ENCODE measurements at places on chromosomes 13 and 19.

DNA sequence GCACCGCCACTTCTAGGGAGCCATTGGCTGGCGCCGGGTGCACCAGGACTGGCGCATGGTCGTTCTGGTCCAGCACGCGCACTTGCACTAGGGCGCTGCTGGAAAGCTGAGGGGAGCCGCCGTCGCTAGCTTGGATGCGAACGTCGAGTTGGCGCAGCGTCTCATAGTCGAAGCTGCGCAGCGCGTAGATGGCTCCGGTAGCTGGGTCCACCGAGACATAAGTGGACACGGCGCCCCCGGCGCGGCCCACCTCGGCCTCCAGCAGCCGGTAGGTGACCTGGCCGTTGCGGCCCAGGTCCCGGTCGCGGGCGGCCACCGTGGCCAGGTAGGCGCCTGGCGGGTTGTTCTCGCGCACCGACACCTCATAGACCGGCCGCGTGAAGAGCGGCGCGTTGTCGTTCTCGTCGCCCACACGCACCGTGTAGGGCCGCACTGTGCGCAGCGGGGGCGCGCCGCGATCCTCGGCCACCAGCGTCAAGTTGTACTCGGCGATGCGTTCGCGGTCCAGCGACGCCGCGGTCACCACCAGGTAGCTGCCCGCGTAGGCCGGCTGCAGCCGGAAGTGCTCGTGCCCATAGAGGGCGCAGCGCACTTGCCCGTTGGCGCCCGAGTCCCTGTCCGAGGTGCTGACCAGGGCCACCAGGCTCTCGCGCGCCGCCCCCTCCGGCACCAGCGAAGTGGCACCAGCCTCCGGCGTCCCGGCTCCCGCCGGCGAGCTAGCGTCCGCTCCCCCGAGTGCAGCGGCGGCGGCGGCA, 1.7 kb downstream of the PCDH8 start:
- peak; percentile 77 for DNase-seq

GRCh38 chr19:35149463-35149862, 5.1 kb upstream of the FXYD5 start:
- no peak for DNase-seq

DNA sequence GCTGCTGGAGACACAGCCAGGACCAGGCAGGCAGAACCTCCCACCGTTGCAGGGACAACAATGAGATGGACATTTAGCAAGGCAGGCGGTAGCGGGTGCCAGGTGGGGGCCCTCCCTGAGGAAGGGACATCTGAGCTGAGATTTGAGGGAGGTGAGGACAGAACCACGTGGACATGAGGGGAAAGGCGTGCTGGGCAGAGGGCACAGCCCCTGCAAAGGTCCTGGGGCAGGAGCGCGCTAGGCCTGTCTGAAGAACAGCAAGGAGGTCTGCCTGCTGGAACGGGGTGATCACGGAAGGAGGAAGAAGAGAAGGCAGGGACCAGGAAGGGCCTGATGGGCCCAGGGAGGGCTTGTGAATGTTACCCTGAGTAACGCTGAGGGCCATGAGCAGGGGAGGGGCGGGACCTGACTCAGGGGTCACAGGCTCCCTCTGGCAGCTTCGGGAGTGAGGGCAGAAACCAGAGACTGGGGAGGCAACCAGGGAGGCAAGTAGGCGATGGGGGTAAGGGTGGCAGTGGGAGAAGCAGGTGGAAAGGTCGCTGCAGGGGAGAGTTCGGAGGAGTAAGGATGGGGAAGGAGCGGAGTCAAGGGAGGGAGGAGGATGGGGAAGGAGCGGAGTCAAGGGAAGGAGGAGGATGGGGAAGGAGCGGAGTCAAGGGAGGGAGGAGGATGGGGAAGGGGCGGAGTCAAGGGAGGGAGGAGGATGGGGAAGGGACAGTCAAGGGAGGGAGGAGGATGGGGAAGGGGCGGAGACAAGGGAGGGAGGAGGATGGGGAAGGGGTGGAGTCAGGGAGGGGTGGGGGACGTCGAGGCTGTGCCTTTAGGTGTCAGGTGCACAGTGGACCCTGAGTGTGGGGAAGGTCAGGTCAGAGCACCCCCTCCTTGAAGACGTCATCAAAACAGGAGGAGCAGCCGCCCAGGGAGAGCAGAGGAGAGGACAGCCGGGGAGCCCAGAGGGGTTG, 15.7 kb upstream of the B3GNT3 start:
- DNase-seq, result no peak

GRCh38 chr19:33720691-33721682, 75.7 kb upstream of the KCTD15 start:
- no peak for DNase-seq

- DNase-seq, result peak; percentile 84
Observed at GRCh38 chr13:74246487-74246886, 112.3 kb upstream of the KLF12 start.

GRCh38 chr13:94177041-94177440, 302.4 kb downstream of the DCT start:
- DNase-seq, result no peak

DNA sequence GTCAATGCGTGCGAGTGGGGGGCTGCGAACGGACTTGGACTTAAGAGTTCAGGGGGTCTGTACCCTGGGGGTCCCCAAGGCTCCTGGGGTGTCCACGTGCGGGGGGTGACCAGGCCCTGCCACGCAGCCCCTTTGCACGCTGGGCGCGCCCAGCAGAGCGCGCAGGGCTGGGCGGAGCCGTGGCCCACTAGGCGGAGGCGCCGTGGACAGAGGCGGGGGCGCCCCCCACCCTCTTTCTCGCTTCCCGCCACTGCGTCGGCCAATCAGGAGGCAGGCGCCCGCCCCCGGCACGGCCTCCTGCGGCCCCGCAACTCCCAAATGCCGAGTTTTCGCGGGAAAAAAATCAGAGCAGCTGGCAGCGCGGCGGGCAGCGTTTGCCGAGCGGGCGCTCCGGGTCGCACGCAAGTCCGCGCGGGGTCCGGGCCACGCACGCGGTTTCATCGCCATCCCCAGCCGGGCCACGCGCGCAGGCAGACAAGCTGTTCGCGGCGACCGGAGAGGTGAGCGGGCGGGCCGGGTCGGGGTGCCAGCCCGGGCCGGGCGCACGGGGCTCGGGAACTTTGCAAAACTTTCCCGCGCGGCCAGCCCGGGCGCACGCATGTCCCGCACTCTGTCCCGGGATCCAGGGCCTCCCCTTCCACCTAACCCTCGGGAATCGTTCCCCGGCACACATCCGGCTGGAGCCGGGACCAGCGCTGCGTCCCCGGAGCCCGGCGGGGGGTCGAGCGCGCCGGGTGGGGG, at the start of gene UHRF1:
UHRF1 (plus strand) TSS at position 346 of the 741 bp plus-strand sequence. CDS start 1,385 bp downstream, outside the sequence.
- peak; percentile 76 for DNase-seq

- DNase-seq, result no peak
Observed at GRCh38 chr19:10636304-10636972, 11.1 kb downstream of the SLC44A2 start.

- DNase-seq, result no peak
Observed at GRCh38 chr19:16548956-16549355, 6.7 kb upstream of the CHERP start.

- DNase-seq, result no peak
Observed at GRCh38 chr13:96020931-96021330, 32.3 kb downstream of the UGGT2 start.

DNA sequence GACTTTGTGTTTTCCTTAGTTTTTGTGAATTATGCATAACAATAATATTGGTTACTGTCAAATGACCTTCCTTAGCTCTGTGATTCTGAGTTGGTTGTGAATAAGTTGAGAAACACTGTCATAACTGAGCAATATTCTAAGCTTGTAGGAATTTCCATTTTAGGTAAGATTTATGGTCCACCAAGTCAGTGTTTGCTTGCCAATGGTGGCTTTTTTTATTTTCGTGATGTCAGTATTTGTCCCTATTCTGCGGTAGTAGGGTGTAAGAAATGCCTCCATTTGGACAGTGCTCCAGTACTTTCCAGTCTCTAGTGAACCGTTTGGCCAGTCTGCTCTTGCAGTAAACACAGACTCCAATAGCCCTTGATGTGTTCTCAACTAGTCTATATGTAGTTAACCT, 94.7 kb downstream of the FRY start:
- DNase-seq, result no peak

GRCh38 chr13:70792121-70792520, 683.9 kb upstream of the KLHL1 start:
- no peak for DNase-seq

DNA sequence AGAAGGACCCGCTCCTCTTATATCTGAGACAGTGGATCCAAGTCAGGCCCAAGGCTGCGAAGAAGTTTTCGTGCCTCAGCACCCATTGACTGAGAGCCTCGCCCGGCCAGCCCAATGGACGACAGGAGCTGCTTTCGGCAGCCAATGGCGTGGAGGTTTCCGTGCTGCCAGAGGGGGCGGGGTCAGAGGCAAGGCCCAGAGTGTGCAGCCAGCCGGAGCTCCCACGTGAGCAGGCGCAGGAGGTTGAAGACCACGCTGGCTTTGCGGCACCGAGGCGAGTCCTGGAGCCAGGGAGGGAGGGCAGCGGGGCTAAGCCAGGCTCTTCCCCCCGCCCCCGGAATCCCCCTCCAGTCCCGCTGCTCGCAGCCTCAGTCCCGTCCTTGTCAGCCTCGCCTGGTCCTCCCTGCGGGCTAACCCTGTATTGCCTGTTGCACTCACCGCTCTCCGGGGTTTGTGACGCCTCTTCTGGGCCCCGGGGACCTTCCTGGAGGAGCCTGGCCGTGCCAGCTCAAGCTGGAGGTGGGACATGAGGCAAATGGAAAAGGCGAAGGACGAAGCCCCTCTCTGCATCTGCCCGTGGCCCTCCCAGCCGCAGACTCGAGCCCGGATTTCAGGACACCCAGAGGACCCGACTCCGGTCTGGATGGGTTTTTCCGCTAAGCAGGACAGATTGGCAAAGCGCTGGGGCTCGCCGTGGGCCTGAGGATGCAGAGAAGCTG, 1.5 kb downstream of the IFNL4 start:
- DNase-seq, result no peak

- DNase-seq, result no peak
Observed at GRCh38 chr19:28208745-28209144, 1004.2 kb downstream of the UQCRFS1 start.

GRCh38 chr19:30719999-30720345, 347.8 kb downstream of the ZNF536 start:
- DNase-seq, result no peak

DNA sequence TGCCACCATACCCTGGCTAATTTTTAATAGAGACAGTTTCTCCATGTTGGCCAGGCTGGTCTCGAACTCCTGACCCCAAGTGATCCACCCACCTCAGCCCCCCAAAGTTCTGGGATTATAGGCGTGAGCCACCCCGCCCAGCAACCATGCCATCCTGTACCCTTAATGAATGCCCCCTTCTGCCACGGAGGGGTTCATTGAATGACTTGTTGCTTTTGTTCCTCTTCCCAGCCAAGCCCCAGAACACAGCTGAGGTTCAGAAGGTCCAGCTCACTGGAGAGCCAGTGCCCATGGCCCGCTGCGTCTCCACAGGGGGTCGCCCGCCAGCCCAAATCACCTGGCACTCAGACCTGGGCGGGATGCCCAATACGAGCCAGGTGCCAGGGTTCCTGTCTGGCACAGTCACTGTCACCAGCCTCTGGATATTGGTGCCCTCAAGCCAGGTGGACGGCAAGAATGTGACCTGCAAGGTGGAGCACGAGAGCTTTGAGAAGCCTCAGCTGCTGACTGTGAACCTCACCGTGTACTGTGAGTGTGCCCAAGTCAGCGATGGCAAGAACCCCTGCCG, 6.0 kb downstream of the PVR start:
- DNase-seq, result no peak

- DNase-seq, result no peak
Observed at GRCh38 chr13:110746438-110746837, 32.9 kb downstream of the ING1 start.

DNA sequence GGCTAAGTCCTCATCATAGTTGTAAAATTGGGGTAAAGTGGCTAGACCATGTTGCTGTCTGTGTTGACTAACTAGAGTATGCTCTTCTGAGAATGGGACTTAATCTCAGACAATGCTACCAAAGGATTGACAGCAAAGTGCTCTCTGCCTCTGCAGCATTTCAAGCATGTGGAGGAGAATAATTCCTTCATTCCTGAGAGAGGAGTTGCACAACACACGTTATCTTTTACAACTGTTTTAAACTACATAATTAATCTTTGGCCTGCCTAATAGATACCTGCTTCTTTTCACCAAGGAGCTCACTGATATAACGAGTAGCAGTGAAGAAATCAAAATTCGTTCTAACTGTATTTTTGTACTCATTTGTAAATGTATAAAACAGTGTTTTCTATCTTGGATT, 2172.2 kb downstream of the PCDH9 start:
- DNase-seq, result no peak

GRCh38 chr19:2607712-2608601, 94.5 kb downstream of the GNG7 start:
- DNase-seq, result peak; percentile 28

- DNase-seq, result no peak
Observed at GRCh38 chr13:29453617-29454011, 141.9 kb downstream of the SLC7A1 start.

- DNase-seq, result no peak
Observed at GRCh38 chr19:1254081-1254527, 5.7 kb downstream of the MIDN start.

DNA sequence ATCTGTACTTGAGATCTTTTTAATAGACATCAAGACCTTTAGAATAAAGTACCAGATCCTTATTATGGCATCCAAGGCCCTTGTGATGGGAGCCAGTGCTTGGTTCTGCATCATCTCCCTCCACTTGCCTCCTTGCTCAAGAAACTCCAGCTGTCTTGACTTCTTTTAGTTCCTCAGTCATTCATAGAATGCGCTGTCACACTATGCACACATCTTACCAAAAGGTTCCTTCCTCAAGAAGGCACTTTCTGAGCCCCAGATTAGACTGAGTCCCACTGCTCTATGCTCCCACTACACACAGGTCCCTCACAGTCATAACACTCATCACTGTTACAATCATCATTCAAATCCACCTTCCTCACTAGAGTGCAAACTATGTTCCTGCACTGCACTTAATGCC, 57.8 kb upstream of the ITM2B start:
- no peak for DNase-seq

GRCh38 chr13:111968336-111969010, 98.5 kb upstream of the SOX1 start:
- DNase-seq, result no peak

DNA sequence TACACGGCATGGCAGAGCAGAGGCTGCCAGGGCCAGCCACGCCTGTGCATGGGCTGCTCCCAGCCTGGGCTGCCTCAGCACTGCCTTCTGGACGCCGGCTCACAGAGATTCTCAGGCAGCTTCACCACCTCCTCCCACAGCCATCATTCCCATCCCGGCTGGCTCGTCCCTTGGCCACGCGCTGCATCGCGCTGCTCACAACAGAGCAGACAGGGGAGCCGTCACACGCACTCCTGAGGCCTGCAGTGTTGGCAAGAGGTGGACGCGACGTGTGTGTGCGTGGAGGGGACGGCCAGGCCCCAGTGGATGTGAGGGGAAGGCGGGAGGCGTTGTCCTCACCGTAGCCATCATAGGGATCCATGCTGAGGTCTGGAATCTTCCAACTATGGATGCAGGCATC, 7.6 kb upstream of the PRKD2 start:
- DNase-seq, result no peak

DNA sequence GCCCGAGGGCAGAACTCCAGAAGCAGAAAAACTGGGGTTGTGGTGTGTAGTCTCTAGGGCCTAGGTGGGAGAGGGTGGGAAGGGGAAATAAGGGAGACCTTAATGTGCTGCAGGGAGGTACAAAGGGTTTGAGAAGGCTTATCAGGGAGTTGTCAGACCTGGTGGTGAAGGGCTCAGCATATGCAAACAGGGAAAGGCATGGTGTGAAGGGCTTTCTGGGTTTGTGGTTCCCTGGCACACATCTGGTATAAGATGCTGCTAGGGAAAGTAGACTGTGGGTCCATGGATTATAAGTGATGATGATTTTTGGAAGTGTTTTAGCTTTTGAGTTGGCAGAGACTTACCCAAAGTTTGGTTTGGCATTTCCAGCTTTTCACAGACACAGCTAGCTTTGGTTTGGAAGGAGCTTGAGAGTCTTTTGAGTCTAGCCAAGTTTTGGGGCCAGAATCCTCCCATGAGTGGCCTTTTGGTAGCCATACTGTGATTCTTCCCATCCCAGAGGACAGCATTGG, 2.2 kb downstream of the TRIM28 start:
- DNase-seq, result no peak
